Sigmoid colon (tissue), 7 donors: ENCODE measurements at places on chromosomes 5 and 9.

DNA sequence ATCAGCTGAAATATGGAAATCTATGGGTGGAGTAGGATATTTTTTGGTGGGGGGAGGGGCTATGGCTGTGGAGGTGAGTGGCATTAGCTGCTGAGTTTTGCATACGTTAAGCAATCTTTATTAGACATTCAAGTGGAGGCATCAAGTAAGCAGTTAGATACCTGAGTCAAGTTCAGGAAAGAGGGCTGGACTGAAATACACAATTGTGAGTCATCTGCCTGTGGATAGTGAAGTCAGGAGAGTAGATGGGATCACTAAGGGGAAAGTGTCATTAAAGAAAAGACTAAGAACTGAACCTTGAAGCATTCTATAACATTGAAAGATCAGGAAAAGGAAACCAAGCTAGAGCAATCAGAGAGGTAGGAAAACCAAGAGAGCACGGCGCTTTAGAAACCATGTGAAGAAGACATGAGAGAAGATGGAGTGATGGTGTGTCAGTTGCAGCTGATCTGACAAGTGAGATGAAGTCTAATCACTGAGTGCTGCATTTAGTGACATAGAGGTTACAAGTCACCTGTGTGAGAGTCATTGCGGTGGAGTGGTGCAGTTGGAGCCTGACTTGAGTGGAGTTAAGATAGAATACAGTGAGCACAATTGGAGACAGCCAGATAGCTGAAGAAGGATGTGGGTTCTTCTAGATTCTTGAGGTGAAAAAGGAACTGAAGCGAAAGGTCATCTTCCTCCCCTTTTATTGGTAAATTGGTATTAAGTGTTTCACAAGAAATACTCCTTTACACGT, 88.7 kb downstream of the PIP5K1B start:
- DNase-seq: no peak

- no peak for DNase-seq
Observed at GRCh38 chr5:78634634-78635033, 13.9 kb downstream of the LHFPL2 start.

- DNase-seq: no peak
Observed at GRCh38 chr9:113600023-113600823, 136.7 kb downstream of the RGS3 start.

GRCh38 chr5:143842920-143843319, 31.0 kb downstream of the HMHB1 start:
- no peak for DNase-seq

DNA sequence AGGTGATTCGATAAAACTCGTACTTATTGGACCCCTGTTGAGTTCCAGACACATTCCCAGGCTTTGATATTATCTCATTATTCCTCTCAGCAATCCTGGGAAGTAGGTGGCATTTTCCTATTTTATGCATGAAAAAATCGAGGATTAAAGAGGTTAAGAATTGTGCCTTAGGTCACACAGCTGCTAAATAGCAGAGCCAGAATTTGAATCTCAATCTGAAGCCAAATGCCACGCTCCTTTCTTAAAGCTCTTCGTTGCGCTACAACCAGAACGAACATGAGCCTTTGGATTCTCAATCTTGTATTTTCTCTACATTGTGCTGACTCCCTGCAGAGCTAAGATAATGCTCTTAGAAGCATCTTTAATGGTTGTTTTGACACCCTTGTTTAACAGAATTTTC, 527.8 kb upstream of the TLE4 start:
- DNase-seq: no peak

DNA sequence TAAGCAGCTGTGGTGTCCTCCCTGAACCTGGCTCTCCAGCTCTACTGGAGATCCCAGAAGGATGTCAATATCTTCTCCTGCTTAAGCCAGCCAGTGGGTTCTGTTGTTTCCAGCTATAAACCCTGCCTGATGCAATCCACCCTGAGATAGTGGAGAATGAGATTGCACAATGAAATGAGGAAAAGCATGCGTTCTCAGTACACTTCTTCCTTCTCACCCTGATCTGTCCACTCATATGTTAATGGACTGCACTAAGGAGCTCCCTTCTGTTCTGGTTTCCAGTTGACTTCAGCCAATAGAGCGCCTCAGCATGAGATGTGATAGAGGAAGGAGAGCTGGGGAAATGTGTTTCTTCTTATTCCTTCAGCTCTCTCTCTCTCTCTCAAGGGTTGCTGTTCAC, 40.0 kb upstream of the CDH6 start:
- no peak for DNase-seq

DNA sequence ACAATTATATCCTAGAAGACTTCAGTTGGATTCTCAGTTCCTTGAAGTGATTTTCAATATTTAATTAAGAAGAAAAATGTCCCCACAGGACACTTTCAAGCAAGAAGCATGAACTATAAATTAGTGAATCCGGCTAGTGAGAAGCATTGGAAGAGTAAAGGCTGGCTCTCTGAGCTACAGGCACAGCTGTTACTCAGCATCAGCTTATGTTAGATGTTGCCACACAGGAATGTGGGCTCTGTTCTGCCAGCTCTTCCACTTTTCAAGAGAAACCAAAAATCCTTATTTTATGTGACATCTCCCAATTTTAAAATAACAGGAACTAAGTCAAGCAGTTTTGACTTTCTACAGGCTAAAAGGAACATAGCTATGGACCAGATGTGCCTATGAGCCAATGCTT, 14.9 kb downstream of the ZNF474 start:
- no peak for DNase-seq

GRCh38 chr5:124371111-124371706, 375.2 kb downstream of the ZNF608 start:
- DNase-seq: peak; percentile 81

DNA sequence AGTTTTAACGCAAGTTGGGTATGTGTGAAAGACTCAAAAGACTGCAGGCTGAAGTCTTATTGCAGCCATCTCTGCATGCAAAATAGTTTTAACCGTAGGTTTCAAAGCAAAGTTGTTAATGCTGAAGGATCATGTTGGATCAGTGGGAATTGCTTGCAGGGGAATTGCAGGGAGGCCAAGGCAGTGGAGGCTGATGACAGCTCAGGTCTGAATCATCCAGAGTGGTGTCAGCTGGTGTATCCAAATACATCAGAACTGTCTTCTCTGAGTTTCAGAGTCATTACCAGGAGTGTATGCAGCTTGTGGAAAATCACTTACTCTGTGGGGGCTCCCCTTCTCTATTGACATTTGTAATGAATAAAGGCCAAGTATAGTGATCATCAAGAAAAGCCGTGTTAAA, 435.7 kb downstream of the SH3GL2 start:
- no peak for DNase-seq

GRCh38 chr5:180784497-180785097, 18.0 kb downstream of the MGAT1 start:
- DNase-seq: peak; percentile 89

- no peak for DNase-seq
Observed at GRCh38 chr9:90189306-90189705, 453.3 kb downstream of the DIRAS2 start.

- DNase-seq: no peak
Observed at GRCh38 chr9:124453586-124454191, 3.4 kb downstream of the ADGRD2 start.

DNA sequence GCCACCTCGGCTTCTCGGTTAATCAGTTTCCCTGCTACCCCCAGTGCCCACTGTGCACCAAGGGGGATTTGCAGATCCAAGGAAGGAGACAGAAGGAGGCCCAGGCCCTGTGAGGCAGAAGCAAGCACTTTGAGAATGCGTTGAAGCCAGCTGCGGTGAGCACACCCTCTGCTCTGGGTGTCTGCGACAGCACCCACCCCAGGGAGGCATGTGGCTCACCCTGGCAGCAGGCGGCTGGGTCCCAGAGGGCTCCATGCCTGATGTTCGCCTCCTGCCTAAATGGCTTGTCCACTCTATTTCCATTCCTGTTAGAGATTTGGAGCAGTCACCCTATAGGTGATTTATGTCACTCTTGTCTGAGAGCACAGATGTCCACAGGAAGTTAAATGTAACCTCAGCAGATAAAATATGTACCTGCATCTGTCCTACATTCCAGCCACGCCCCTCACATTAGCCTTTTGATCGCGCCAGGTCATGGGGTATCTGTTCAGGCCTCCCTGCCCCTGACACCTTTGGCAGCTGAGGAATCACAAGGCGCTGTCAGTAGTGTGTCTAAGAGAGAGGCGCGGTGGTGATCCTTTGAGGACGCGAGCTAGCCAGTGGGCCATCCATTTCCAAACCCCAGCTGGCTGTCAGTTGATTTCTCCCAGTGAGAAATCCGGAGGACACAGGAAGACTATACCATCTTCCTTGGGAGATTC, 28.1 kb downstream of the PTGES2 start:
- no peak for DNase-seq

DNA sequence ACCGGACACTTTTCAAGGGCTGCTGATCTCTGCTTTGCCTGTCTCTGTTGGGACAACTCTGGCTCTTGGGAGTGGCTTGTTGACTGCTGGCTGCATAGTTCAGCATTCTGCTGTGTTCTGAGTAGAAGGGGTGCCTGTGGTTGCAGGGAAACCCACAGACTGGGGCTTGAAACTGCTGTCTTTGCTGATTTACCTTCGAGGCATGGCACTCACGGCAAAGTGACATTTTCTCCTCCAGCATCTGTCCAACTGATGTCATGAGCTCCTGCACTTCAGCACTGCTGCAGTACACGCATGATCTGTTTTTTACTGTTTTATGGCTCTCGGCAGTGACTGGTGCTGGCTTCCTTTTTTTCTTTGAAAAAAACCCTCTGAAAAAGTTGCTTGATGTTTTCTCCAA, 69.2 kb downstream of the SPATA31D1 start:
- DNase-seq: no peak

DNA sequence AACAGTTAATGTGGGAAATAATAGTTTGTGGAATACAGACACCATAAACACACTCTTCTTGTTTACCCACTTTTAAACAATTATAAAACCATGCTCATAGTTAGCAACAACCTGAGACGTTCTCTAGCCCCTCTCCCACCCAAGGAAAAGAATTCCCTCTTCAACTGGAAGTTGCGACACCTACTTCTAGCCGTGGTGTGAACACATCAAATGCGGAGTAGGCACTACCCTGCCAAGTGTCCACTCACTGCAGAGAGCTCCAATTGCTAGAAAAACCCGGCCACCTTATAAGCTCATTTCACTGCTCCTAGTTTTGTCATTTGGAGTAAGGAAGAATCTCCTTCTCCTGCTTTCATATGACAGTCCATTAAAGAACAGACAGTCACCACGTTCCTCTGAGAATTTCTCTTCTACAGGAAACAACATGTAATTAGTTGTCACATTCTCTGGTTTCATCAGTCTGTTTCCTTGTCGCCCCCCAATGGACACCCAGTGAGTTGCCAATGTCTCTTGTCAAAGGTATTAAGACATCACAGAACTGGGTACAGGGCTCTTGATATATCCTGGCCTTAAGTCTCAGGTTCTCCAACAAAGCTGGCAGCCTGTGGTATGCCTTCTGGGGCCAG, 47.3 kb downstream of the PRLR start:
- DNase-seq: no peak

- DNase-seq: peak; percentile 43
Observed at GRCh38 chr5:624951-625230, 12.8 kb downstream of the CEP72 start.

GRCh38 chr9:120733190-120733589, 18.9 kb upstream of the MEGF9 start:
- no peak for DNase-seq

- DNase-seq: peak; percentile 70
Observed at GRCh38 chr5:159471904-159472303, 141.6 kb upstream of the IL12B start.

- DNase-seq: no peak
Observed at GRCh38 chr5:90585337-90585986, 26.9 kb downstream of the ADGRV1 start.

- no peak for DNase-seq
Observed at GRCh38 chr9:133528876-133529241, 4.1 kb upstream of the MYMK start.

- no peak for DNase-seq
Observed at GRCh38 chr5:161471211-161471950, 75.1 kb downstream of the GABRB2 start.

GRCh38 chr9:77455312-77455927, 192.7 kb downstream of the GNA14 start:
- no peak for DNase-seq

GRCh38 chr5:80707645-80708044, 52.9 kb upstream of the DHFR start:
- no peak for DNase-seq

GRCh38 chr5:95284572-95285408, at the start of gene MCTP1:
Gene MCTP1 (minus strand): TSS chr5:95285094.
- no peak for DNase-seq

GRCh38 chr5:13250464-13251291, 693.8 kb downstream of the DNAH5 start:
- no peak for DNase-seq

GRCh38 chr5:132814503-132815294, 1.6 kb downstream of the SOWAHA start:
- DNase-seq: no peak

GRCh38 chr9:114484215-114484853, 20.9 kb downstream of the WHRN start:
- no peak for DNase-seq

DNA sequence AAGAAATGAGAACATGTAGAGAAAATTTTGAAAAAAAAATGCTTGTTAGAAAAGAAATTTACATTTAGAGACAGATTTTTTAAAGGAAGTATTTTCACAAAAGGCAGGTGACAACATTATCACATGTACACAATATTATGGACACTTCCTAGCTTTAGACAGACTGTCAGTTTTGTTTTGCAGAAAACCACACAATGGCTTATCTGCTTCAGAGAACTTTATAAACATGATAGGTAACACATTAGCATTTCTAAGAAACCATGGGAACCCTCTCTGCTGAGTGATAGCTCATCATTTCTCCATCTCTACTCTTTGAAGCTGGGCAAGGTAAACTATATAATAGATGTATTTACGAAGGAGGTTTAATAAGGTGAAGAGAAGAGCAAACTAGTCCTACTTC, 25.6 kb downstream of the POU5F2 start:
- no peak for DNase-seq

DNA sequence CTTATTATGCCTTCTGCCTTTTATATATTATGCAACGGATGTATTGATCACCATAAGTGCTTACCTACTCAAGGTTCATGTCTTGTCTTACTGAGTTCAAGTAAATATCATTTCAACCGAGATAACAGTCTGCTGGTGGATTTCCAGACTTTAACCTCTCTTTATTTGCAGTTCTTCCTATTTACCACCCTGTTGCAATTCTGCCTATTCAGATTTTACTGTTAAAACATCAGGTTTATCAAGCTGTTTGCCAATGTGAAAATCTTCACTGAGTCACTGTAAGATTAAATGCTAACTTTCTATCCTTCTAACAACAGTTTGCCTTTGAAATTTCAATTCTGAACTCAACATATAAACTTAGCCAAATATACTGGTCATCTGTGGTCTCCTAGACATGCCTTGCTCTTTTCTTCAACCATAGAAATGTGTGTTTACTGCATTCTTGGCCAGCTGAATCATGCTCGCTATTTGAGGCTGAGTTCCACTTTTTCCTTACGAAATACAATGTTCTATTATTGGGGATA, 471.7 kb upstream of the RORB start:
- DNase-seq: no peak

DNA sequence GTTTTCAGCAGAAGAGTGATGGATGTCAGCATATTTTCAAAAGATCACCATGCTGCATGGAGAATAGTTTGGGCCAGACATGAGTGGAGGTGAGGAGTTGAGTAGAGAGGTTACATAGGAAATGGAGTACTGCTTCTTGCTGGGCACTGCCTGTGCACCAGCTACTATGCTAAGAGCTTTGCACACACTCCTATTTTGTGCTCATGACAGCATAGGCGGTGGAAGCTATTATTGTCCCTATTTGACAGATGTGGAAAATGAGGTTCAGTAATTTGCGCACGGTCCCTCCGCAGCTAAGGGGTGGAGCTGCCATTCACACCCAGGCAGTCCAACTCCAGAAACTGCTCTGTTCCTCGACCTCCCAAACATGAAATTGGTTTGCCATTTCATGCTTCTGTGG, 67.8 kb downstream of the ENTREP1 start:
- DNase-seq: no peak
